ENCODE measurements at places on chromosomes 13 and 19. TPM values are rescaled to one million over a fixed set of nuclear protein-coding genes. Genes with fewer than 3 reads are reported as not detected.

The CLEC17A gene
- total RNA-seq: not detected

The RGCC gene
- total RNA-seq: 321 TPM

The BRD4 gene
- 32.2 TPM for total RNA-seq

The NFKBIB gene
- total RNA-seq: 24.4 TPM

The PSG11 gene
- total RNA-seq: not detected

The SPINT2 gene
- total RNA-seq: 23.1 TPM

The PPP1R13L gene
- 16.9 TPM for total RNA-seq

The NLRP11 gene
- not detected for total RNA-seq

The NEK3 gene
- 7.5 TPM for total RNA-seq

The GNG8 gene
- not detected for total RNA-seq

The POGLUT2 gene
- total RNA-seq: 4.4 TPM

The EML2 gene
- total RNA-seq: 18.0 TPM

The ELANE gene
- total RNA-seq: 0.72 TPM

The N4BP2L1 gene
- total RNA-seq: 10.6 TPM

The GIPR gene
- 1.1 TPM for total RNA-seq

The PPP2R1A gene
- 141 TPM for total RNA-seq

The WTIP gene
- 16.2 TPM for total RNA-seq

The LPAR6 gene
- 19.0 TPM for total RNA-seq

The CCL25 gene
- total RNA-seq: not detected

The RGL3 gene
- 8.2 TPM for total RNA-seq

The NANOS3 gene
- total RNA-seq: not detected

The MYH14 gene
- total RNA-seq: 10.5 TPM

The MPV17L2 gene
- 19.6 TPM for total RNA-seq

The MEGF8 gene
- total RNA-seq: 19.7 TPM

The ALOX5AP gene
- 45.0 TPM for total RNA-seq

The NCR1 gene
- total RNA-seq: 0.72 TPM

The URAD gene
- total RNA-seq: not detected

The LHB gene
- not detected for total RNA-seq

The SAE1 gene
- 50.3 TPM for total RNA-seq

The NAPSA gene
- 1.3 TPM for total RNA-seq

Data from omental fat pad (tissue), 4 donors.